Stimulated activated CD8-positive, alpha-beta memory T cell treated with anti-CD3 and anti-CD28 coated beads, Interleukin-4, amount 100 ng/mL, for 24 hours (primary cell): ENCODE measurements at places on chromosomes 1 and 21.

DNA sequence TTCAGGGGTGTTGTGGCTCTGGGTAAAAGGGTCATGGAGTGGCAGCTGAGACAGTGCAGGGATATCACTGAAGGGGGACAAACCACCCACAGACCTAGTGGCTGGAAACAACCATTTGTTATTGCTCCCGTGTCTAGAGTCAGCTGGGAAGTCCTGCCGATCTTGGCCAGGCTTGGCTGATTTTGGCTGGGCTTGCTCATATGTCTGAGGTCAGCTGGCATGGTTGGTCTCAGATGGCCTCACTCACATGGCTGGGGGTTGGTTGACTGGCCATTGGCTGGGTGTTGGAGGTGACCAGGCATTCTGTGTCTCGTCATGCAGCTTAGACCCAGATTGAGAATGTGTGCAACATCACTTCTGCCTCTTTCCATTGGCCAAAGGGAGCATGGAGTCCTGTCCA is 203.8 kb upstream of the POU3F1 start:
- DNase-seq = no peak

- DNase-seq = no peak
Measured at GRCh38 chr1:231507476-231508355, 20.8 kb upstream of the TSNAX start.

DNA sequence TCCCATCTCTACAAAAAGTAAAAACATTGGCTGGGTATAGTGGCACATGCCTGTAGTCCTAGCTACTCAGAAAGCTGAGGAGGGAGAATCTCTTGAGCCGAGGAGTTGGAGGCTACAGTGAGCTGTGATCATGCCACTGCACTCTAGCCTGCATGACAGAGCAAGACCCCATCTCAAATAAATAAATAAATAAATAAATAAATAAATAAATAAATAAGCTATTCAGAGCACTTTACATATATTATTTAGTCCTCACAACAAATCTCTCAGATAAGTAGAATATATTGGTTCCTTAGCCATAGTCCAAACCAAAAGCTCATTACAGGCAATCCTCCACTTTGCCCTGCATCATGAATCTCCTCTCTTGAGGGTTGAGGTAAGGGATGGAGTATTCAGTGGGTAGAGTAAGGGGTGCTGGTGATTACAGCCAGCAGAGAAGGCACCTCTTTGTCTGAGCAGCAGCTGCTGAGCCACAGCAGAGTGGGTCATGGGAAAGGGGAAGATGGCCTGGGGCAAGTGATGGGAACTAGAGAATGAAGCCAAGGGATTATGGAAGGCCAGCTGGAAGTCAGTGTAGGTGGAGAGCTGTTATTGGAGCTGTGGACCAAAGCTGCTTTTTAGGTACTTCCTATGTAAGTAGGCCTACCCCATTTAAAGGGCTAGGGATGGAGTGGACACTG is 115.5 kb upstream of the ZNF644 start:
- no peak for DNase-seq

- DNase-seq = no peak
Measured at GRCh38 chr1:12194666-12195216, 27.9 kb downstream of the TNFRSF1B start.

DNA sequence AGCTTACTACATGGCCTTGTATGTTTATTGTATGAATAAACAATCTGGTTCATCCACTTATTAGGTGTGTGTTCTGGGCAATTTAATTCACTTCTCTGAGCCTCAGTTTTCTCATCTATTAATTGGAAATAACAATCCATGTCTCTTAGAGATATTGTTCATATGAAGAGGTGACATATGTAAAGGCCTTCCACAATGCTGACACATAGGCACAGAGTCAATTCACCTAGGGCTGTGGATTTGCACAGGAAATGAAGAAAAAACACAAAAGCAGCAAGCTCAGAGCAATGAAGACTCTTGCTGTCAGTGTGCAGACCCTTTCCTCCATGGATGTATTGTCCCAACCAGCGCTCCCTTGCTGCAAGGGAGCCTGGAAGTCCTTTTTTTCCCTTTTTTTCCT is 195.2 kb upstream of the CAMK1G start:
- no peak for DNase-seq

GRCh38 chr1:113782406-113782805 is 23.1 kb upstream of the PHTF1 start:
- DNase-seq = no peak

DNA sequence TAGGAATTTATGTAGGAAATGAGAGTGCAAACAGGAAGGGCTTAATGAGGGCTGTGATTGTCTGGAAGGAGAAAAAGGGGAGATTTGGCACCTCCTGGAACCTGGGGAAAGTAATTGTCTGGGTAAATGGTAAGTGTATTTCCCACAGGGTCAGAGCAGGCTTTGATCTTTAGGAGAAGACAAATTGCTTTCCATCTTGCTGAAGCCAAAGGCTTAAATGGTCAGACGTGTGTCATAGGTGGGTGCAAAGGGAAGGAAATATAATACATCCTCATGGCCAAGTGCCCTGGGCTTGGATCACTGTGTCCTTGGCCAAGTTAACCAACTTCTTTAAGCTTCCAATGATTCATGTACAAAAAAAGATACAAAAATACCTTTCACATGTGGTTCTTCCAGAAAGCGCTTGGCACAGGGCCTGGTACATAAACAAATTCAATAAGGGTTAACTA is 1.3 kb upstream of the DUSP23 start:
- no peak for DNase-seq

DNA sequence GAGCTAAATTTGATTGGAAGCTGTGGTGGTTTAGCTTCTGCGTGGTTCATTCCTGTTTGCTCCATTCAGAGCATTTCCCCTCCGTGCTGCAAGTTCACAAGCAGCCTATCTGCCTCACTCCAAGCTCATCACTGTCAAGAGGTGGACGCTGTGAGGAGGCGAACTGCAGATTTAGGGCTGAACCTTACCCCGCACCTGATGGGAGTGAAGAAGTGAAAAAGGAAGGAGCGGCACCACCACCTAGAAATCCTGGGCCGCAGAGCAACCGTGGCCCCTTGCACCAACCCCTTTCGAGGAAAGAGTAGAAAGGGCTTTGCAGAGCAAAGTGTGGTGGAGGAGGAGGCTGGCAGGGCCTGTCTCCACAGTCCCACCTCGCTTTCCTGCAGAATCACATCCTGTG is 117.4 kb downstream of the IER5 start:
- DNase-seq = no peak

GRCh38 chr1:42731585-42731984 is 8.5 kb downstream of the CLDN19 start:
- no peak for DNase-seq
